ENCODE measurements at places on chromosomes 7 and 10. TPM values are rescaled to one million over a fixed set of nuclear protein-coding genes. Genes with fewer than 3 reads are reported as not detected.

DNA sequence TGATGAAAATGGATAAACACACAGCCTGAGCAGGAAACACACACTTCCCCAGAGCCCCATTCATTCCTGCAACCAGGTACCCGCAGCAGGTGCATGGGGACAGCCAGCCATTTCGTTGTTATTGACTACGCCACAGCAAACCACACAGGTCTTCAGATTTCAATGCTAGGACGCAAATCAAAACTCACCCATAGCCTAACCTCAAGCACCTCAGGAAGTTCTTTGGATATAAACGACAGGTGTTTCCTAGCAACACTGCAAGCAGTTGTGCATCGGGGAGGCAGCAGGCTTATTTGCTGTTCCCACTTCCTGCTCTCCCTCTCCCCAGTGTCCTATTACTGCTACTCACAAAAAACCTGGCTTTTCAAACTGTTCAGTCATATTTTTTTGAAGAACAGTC lies 176.5 kb upstream of the FRMD4A start:
- no peak for DNase-seq
- H3K27me3 ChIP-seq: no peaks in the 10 kb centered on the region
- H3K4me3 ChIP-seq: no peak overlapping the region

DNA sequence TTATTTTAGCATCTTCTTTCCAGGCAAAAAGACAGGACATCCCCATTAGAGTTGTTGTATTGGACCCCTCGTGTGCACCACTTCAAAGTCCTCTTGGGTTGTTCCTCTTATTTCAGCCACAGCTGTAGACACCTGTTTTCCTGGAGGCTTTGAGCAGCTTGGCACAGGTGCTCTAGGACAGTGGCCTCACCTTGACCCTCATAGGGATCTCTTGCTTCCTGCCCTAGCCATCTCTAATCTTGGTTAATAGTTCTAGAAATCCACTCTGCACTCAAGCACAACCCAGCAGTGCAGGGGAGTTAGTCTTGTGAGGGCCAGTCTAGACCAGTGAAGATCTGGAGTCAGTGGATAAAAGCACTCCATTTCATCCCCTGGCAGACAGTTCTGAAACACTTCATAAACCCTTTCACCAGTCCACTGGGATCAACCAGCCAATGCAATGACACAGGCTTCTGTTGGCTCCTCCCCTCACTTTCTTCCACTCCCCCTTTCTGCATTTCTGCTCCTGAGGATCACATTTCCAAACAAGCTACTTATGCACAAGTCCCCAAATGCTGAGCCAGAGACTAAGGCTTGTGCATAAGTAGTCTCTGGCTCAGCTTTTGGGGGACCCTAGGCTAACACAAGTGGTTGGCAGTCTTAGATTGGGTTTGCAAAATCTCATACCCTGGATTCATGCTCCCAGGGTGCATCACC lies 131.5 kb upstream of the LAMB4 start:
- H3K4me3 ChIP-seq: no peak overlapping the region
- no peaks in the 10 kb centered on the region for H3K36me3 ChIP-seq
- DNase-seq: no peak
- no peak overlapping the region for H3K27ac ChIP-seq

DNA sequence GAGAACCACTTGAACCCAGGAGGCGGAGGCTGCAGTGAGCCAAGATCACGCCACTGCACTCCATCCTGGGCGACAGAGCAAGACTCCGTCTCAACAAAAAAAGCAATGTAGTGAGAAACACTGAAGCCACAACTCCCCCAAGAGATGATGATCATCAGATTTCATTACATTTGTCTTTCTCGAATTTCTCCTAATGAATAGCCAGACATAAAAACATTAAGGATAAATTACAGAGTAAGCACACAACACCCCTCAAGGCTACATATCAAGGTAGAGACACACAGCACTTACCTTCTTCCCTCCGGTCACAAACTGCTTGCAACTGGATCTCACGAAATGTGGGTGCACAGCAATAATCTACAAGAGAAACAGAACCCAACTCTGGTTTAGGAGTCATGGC lies 91.5 kb downstream of the VPS41 start:
- no peak overlapping the region for H3K27ac ChIP-seq
- no peaks in the 10 kb centered on the region for H3K4me1 ChIP-seq
- DNase-seq: no peak
- H3K4me3 ChIP-seq: no peak overlapping the region
- H3K36me3 ChIP-seq: no peaks in the 10 kb centered on the region

The SLC26A4 gene
- 0.35 TPM for total RNA-seq

The ADARB2 gene
- total RNA-seq: 2.7 TPM

The SCRN1 gene
- total RNA-seq: 75.8 TPM
